ENCODE measurements at places on chromosomes 6 and 20.
A peak's percentile ranks its signal among the peaks of the same experiment; 100 is the strongest.

DNA sequence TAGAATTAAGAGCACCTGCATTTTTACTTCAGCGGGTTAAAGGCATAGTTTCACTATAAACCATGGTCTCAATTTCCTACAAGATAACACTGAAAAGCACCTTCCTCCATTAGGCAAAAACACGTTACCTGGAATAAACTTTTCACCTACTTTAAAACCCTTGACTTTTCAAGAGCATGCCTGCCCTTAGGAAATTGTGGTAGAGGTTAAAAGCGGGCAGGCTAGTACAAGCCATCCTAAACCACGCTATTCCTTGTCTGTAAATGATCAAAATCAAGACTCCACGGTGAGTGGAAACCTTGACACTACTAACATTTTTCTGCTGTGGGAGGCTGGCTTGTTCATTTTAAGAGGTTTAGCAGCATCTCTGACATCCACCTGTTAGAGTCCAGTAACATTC, 43.9 kb downstream of the NR2E1 start:
- DNase-seq, result no peak

DNA sequence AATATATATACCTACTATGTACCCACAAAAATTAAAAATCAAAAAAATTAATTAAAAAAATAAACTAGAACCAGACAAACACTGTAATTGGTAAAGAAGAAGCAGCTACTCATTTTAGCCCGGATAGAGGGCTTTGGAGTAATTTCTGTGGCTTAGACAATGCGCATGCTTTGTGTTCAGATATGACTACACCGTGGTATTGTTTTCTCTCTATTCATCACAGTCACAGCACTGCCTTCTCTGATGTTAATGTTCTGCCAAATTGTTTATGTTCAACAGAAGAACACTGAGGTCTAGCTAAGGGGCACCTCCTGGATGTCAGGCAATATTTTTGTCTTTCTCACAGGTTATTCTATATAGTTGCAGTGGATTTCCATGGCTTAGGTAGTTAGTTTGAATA, 77.5 kb upstream of the GJE1 start:
- DNase-seq, result no peak

- no peak for DNase-seq
Observed at GRCh38 chr6:110412360-110412759, 3.0 kb downstream of the DDO start.

GRCh38 chr20:32451682-32452461, 93.7 kb downstream of the ASXL1 start:
- no peak for DNase-seq

DNA sequence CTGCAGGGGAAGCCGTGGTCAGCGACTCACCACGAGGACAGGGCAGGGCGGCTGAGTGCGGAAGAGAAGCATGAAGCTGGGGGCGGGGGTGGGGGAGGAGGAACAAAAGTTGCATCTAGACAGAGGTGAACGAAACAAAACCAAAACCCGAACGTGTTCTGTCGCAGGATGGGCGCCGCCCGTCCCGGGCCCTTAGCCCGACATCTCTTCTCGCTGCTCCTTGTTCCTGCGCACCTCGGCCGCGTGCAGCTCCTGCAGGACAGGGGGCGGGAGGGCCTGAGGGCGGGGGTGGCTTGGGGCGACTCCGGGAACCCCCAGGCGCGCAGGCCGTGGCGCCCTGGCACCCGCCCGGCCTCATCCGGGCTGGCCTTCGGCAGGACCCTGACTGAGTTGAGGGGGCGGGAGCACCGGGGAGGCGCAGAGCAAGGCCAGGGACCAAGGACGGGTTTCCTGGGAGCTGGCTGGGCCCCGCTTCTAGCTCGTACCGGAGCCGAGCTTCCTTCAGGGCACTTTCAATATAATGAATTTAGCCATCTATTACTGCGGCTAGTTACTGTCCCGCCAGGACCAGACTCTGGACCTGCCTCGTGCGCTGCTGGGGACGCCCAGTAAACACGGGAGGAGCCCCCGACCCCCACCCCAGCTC, 12.0 kb downstream of the STMN3 start:
- peak; percentile 59 for DNase-seq

Measured in naive thymus-derived CD8-positive, alpha-beta T cell (primary cell).